NCI-H2107 (cell line): ENCODE measurements at places on chromosomes 5 and 9.

GRCh38 chr5:80961376-80962281 is 1.5 kb downstream of the RASGRF2 start:
- no peak for DNase-seq

DNA sequence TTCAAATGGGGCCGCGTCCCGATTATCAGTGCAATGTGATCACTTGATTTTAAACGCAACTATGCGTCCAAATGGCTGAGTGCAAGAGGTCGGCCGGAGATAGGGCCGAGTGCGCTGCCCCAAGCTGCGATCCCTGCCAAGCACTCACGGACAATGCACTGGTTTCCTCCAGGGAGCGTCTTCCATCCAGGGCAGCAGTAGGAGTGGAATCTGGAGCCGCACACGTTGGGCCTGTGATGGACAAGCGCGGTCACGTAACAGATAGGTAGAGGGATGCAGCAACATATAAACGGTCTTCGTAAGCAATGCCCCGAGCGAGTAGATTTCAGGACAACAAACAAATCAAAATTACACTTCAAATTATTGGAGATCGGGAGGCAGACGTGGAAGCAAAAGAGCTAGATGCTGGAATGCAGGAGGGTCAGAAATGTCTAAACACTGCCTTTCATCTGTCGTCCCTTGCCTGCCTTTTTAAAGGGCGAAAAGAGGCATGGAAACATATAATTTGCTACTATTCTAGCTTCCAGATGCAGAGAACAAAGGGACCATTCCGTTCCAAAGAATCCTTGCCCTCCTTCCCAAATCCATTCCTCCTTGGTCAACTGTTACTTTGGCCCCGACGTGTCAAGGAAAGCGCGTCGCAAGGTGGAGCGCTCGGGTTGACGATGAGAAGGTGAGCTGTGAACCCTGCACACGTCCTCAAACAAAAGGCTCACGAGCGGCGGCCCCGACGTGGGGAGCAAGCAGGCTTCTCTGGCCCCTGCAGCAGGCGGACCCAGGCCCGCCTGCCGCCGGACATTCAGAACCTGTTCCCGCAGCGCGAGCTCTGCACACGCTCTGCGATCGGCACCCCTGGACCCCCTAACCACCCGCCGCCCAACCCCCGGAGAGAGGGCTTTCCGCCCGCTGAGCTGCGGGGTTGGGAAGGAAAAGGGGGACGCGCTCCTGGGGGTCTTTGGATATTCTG is 1.5 kb downstream of the FBN2 start:
- DNase-seq, result no peak

DNA sequence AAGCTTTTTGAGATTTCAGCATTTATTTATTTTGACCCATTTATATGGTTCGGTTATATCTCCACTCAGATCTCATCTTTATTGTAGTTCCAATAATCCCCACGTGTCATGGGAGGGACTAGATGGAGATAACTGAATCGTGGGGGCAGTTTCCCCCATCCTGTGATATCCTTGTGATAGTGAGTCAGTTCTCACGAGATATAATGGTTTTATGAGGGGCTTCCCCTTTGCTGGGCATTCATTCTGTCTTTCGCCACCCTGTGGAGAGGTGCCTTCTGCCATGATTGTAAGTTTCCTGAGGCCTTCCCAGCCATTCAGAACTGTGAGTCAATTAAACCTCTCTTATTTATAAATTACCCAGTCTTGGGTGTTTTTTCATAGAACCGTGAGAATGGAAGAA is 96.5 kb upstream of the PCSK1 start:
- no peak for DNase-seq

- no peak for DNase-seq
These were observed 3.6 kb downstream of the GPR21 start for GRCh38 chr9:123036893-123037545.

DNA sequence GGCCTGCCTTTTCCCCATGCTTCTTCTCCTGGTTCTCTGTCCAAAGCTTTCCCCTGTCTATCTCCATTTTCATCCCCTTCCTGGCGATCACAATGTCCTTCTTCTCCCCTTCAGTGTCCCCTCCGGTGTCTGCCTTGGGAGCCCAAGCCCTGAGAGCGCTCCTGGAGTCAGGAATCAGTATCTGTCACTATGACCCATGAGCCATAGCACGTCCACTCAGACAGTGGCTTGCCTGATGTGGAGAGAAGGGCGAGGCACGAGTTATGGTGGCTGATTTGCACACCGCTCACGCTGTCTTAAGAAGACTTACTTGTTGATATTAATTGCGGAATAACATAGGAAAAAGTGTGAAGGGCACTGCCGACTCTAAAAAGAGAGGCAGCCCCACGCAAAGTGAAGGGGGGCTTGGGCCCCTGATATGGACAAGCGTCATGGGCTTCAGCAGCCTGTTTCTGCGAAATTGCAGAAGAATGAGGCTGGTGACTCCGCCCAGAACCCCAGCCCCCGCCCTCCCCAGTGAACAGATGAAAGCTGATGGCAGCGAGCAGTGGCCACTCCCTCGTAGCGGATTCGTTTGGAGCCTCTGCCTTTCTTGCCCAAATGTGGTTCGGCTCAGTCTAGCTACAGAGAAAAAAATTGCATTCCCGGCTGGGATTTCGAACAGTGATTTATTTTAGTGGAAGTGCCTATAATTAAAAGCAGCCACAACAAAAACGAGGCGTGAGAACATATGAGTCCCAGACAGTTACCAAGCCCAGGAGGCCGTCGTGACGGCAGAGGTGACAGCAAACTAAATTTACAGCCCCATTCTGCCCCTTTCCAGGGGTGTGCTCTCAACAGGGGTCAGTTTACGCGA is 149.8 kb downstream of the ICE1 start:
- DNase-seq, result no peak

DNA sequence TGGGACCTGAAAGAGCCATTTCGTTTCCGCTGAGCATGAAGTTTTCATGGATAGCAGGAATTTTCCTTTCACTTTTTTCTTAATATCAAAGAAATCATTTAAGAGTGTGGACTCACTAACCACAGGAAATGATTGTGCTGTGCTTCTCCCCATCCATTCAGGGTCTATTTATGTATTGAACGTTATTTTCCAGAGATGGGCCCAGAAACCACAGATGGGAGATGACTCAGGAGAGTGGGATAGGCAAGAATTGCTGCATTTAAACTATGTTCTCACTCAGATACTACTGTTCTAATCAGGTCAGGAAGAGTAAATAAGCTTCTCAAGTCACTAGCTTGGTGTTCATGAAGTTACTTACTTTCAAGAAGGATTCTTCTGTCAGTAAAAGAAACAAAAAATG is 763.8 kb downstream of the DTWD2 start:
- DNase-seq, result no peak

- DNase-seq, result no peak
These were observed 161.6 kb upstream of the IER5L start for GRCh38 chr9:129339539-129340157.

GRCh38 chr9:2209400-2209799 is 194.3 kb downstream of the SMARCA2 start:
- no peak for DNase-seq

- no peak for DNase-seq
These were observed 213.7 kb upstream of the SNX2 start for GRCh38 chr5:122561209-122561608.

GRCh38 chr9:99239341-99240060 is 17.4 kb downstream of the SEC61B start:
- no peak for DNase-seq

DNA sequence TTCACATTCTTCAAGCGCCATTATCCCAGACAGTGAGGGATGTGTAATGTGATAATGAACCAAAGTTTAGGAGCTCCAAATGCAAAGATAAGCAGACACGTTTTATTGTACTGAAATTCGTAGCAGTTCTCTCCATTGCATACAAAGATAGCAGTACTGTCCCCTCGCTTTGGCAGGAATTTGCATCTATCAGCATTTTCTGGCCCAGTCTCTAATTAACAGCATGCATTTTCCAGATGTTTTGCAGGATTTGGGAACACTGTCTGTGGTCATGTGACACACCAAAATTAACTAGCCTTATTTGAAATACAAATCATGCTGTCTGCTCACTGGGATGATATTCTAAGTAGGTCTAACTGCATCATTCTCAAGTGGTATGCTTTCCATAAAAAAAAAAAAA is 235.9 kb upstream of the TRPM3 start:
- DNase-seq, result no peak

DNA sequence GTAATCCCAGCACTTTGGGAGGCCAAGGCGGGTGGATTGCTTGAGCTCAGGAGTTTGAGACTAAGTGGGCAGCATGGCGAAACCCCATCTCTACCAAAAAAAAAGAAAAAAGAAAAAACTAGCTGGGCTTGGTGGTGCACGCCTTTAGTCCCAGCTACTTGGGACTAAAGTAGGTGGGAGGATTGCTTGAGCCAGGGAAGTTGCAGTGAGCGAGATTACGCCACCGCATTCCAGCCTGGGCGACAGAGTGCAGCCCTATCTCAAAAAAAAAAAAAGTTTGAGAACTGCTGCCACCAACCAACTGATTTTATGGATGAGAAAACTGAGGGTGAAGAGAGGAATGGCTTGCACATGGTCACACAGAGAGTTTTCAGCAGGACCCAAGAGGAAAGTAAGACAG is 175.1 kb downstream of the DOCK8 start:
- DNase-seq, result no peak

- DNase-seq, result no peak
These were observed 78.6 kb downstream of the AOPEP start for GRCh38 chr9:94805051-94805489.
